NCI-H1694 treated with DMSO at 0.1 percent for 48 hours (cell line): ENCODE measurements at places on chromosomes 4 and X.

DNA sequence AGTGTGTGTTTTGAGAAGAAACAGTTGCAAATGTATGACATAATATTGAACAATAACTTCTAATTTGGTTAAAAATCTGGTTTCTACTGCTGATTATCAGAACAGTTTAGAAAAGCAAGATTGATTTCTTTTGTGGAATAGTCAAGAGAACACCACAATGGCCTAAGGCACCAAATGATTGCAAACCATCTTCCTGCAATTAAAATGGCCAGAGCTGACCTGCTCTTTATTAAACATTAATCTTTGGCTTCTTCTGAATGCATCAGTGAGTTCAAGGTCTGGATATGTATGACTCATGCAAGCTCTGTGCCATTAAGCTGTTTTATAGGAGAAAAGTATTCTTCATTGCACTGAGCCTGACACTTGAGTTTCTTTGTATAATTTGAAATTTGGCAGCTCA is 107.8 kb upstream of the PDHA2 start:
- no peak for DNase-seq

DNA sequence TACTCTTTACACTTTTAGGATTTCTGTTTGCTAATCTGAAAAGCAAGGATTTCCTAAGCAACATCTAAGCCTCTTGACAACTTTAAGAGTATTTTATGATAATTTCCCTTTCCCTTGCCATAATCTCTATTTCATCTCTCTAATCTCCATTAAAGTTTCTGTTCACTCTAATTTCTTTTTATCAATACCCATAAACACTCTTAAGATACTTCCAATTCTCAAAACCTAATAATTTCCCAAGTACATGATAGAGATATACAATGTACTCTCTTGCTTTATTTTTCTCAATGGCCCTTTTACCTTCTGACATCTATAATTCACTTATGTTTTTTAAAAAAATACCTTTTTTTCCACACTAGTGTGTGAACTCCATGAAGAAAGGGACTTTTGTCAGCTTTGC is 26.8 kb downstream of the DAPP1 start:
- no peak for DNase-seq

GRCh38 chr4:138875891-138876608 is 139.5 kb upstream of the NOCT start:
- no peak for DNase-seq

GRCh38 chr4:143391895-143392294 is 55.2 kb downstream of the GAB1 start:
- peak; percentile 17 for DNase-seq

DNA sequence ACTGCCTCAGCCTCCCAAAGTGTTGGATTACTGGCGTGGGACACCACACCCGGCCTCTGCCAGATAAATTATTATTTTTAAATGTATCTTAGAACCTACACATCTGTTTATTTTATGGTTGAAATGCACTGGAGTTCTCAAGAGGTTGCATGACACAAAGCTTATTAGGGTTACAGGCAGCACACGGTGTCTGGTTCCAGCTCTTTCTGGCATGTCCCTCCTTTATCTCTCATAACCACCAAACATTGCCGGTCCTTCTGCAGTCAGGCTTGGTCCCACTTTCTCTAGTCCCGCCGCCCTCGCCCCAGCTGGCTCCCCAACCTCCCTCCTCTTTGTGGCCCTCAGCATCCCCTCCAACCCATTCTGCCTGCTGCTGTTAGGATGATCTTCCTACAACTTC is 39.7 kb upstream of the SPRY1 start:
- DNase-seq, result no peak

DNA sequence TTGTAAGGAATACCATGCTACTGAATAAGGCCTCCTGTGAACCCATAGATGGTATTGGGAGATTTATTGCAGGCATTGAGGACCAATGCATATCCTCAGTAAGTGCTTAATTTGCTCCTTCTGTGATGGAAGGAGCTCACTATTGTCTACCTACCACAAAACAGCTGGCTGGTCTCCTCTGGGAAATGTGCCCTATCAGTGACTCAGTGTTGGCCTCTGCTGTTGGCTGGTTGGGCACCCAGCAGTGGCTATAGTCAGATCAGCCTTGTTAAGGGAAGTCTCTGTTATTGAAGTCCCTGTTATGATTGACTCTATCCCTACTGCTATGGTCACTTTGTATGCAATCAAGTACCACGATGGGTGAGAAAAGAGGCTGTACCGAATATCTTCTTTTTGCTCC is 27.5 kb upstream of the OTUD4 start:
- no peak for DNase-seq

- peak; percentile 51 for DNase-seq
Observed at GRCh38 chrX:103607364-103608305, at the start of gene TCEAL3. TSS of gene TCEAL3 (plus strand) at chrX:103607963. CDS start at chrX:103609065, 1,102 bp downstream.

GRCh38 chr4:118367872-118368271 is 15.1 kb upstream of the PRSS12 start:
- no peak for DNase-seq

DNA sequence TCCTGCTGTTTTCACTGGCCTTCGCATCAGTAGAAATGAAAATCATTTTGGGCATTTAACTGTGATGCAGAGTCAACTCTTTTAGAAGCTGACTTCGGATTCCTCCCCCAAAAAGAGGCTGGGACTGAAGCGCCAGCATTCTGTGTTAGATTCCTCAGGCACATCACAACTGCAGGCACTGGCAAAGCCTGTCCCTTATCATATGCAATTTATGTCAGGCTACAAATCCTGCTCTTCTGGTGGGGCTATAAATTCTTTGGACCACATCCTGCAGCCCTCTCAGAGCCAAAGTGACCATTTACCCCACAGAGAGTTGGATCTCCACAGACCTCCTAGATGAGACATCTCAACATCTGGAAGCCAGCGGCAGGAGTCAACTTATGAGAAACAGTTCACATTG is 138.4 kb downstream of the CBR4 start:
- no peak for DNase-seq

DNA sequence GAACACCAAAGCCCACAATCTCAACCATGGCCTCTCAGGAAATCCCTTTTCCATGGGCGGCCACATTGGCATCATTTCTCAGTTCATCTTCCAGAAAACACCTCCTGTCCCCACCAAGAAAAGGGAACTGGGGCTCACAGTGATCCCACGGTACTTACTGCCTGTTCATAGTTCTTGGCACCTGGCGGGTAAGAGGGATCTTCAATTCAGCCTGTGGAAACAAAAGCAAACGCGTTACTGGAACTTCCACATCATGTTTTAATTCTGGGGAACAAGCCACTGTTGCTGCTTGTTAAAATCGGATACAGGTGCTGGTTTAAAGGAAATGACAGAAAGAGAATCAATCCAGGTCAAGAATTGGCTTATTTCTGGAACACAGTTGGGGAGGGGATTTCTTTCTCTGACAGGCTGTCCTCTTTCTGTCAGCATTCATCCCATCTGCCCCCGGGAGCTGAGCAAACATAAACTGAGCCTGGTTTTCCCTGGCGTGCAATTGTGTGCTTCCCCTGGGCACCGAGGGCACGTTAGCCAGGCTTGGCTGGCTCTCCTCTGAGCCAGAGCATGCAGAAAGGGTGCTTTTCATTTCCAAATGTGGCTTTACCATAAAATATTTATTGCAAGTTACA is 16.8 kb downstream of the CLNK start:
- peak; percentile 69 for DNase-seq

- DNase-seq, result no peak
Observed at GRCh38 chr4:4289055-4289454, 899 bp downstream of the LYAR start.

DNA sequence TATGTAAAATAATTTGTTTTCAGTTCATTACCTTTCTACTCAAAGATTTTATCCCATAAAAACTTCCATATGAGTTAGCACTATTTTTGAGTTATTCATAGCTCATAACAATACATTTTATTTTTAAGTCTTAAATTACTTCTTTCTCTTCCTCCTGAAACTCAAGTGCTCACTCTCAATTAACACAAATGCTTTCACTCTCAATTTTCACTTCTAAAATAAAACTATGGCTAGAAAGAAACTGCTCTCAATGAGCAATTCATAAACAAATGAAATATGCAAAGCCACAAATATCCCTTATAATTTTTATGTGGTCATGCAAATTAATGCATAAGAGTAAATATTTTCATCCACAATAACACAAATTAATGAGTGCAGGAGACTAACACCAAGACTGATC is 38.8 kb downstream of the MAML3 start:
- DNase-seq, result no peak

- DNase-seq, result peak; percentile 53
Observed at GRCh38 chr4:153318696-153319320, 25.7 kb upstream of the MND1 start.

DNA sequence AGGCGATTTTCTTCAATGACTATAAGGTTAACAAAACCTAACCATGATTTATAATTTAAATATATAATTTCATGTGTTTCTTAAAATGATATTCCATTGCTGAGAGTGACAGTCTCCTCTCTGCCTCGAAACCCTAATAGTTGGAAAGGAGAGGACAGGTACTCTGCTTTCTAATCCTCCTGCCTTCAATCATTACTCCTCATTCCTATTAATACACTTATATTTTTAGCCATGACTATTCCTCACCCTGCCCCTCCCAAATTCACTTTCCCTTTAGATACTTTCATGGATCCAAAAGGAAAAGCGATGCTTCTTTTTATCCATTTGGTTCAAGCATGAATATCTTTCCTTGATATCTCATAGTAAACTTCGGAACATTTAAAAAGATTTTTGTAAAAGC is 418.2 kb downstream of the CCSER1 start:
- no peak for DNase-seq

- DNase-seq, result no peak
Observed at GRCh38 chrX:53930515-53931380, 113.5 kb downstream of the PHF8 start.

GRCh38 chrX:19611636-19612376 is 96.5 kb upstream of the MAP3K15 start:
- no peak for DNase-seq

GRCh38 chr4:53908661-53909078 is 155.7 kb downstream of the CHIC2 start:
- peak; percentile 68 for DNase-seq

DNA sequence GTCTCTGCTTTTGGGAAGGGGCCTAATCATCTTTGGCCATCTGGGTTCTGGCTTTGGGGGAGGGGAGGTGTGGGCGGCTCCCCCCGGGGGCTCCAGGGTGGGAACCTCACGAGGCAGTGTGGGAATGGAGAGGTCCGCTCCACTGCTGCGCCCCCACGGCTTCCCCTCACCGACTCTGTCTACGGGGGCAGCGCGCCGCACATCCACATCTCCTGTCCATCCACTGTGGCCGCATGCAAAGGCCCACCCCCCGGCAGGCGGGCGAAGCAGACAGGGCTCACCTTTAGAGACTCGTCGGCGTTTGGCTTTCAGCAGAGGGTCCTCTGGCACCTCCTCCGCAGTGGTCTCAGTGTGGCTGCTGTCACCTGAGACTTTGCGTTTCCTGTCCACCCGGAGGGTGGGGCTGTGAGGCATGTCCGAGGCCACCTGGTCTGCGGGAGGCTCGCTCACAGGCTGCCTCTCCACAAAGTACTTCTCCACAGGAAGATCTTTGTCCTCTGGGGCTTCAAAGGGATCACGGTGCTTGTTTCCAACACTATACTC is 33.6 kb downstream of the BCOR start:
- no peak for DNase-seq

DNA sequence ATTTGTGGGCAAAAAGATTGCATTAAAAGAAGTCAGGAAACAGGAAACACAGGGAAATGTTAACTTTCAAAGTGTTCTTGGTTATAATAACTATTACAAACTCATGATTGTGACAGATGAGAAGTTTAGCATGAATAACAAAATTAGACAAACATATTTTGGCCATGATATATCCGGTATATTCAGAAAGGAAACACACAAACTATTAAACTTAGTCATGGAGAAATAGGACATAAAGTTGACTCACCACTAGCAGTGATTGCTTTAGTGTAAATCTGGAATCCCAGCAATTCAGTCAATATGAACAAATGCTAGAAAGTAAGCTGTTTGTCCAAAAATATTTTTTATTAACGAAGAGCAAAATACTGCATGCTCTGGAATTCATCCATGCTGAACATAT is 1299.9 kb downstream of the C4orf33 start:
- no peak for DNase-seq

DNA sequence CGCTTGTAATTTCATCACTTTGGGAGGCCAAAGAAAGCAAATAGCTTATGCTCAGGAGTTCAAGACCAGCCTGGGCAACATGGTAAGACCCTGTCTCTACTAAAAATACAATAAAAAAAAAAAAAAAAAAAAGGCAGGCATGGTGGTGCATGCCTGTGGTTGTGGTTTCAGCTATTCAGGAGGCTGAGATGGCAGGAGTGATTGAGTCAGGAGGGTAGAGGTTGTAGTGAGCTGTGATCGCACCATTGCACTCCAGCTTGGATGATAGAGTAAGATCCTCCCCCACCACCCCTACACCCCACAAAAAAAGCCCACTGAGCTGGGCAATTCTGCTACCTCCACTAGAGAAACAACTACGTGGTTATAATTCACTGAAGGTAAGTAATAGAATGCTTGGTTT is 118.8 kb upstream of the PCDH18 start:
- DNase-seq, result no peak

DNA sequence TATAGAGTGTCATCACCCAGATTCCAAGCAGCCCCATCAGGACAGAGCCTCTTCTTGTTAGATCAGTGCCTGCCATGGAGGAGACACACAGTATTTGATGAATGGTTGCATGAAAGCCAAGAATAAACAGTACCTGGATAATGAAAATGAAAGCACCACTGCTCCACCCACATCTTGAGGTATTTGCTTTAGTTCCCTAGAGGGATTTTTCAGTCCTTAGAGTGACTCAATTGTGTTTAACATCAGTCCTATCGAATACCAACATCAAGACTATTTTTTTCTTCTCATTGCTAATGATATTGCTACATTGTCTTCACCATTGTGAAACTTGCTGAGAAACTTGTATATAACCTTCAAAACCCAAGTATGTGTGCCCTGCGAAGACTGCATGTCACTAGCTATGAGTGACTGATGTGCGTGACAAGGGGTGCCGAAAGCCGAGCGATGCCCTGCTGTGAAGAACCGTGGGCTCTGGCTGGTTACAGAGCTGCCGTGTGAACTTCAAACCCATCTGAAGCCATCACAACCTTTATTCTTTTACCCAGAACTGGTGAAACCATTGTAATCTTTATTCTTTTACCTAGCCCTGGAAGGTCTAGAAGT is 211.3 kb upstream of the FAT1 start:
- DNase-seq, result no peak

GRCh38 chrX:138853936-138854335 is 142.4 kb upstream of the FGF13 start:
- DNase-seq, result no peak

DNA sequence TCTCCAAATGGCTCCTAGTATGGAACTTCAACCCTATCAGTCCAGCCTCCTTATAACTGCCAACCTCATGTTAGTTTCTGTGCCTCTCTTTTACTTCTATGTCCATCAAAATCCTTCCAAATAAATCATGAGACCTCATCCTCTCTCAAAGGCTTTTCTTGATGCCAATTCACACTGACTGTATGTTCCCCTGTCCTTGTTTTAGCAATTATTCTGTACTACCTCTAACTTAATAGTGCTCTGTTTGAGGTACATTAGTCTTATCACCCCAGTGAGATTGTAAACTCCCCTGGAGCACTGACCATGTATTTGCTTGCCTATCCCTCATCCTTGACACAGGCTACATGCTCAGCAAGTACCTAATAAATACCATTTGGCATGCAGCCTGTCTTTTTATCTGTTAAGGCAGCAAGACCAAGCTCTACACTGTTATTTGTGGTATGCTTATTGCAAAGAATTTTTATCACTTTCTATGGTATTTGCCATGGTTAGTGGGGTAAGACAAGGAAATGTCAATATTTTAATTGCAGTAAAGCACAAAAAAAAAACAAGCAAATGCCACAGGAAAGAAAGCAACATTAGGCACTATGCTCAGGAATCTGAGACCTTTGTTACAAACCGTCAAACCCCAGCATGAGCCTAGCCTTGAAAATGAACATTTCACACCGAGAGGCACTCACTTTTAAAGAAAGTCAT is 119.2 kb downstream of the SMARCA1 start:
- DNase-seq, result no peak
